ENCODE measurements at places on chromosomes 11 and 22.

DNA sequence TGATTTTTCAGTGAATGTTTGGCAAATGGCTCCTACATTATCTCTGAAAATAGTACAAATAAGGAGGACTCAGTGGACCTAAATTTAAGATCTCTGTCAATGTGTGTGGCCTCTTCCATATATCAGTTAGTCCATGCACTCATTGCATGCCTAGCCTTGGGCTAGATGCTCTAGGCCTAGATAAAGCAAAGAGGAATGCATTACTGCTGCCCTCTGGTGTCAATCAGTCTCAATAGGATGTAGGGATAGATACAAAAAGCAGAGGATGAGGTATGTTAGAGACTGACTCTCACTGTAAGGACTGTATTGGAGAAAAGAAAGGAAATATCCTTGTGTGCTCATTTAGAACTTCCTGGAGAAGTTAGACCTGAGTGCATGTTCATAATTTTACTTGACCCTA is 42.0 kb downstream of the MS4A2 start:
- no peak for DNase-seq

DNA sequence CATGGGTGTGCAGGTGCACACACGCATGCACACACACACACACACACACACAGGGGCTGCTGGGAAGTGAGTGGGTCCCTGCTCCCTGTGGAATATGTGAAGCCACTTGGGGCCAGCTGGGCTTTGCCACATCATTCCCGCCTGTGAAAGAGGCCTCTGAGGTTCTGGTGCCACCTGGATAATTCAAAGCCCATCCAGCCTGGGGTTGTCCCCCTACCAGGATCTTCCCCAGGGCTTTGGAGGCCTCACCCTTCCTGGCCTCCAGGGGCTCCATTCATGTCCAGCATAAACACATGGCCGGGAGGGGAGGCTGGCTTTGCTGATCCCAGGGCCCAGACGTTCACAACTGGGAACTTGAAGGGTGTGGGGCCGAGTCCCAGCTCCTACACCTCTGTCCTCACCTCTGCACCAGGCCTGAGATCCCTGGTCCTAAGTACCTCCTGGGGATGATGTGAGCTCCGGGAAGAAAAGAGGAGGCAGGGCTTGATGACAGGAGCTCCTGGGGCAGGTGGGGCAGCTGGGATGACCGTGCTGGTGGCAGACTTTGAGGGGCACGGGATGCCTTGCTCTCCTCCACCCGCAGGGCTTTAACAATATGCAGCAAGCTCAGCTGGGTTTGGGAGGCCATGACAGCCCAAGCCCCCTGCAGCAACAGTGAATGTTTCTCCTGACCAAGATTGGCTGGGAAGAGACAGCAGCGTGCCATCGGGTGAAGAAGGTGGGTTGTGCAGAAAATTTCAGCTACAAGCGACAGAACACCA is 14.2 kb downstream of the LINC01488 start:
- DNase-seq = no peak

DNA sequence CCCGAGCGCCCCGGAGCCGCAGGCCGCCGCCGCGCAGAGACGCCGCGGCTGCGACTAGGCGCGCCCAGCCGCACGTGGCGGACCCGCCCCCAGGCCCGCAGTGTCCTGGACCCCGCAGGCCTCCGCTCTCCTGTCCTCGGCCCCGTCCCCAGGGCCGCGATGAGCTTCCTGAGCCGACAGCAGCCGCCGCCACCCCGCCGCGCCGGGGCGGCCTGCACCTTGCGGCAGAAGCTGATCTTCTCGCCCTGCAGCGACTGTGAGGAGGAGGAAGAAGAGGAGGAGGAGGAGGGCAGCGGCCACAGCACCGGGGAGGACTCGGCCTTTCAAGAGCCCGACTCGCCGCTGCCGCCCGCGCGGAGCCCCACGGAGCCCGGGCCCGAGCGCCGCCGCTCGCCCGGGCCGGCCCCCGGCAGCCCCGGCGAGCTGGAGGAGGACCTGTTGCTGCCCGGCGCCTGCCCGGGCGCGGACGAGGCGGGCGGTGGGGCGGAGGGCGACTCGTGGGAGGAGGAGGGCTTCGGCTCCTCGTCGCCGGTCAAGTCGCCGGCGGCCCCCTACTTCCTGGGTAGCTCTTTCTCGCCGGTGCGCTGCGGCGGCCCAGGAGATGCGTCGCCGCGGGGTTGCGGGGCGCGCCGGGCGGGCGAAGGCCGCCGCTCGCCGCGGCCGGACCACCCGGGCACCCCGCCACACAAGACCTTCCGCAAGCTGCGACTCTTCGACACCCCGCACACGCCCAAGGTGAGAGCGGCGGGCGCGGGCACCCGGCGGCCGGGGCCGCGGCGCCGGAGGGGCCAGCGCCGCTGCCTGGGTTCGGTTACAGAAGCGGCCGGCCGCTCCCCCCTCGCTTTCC is 528 bp downstream of the WEE1 start:
- no peak for DNase-seq

GRCh38 chr11:131739243-131739882 is 368.9 kb downstream of the NTM start:
- no peak for DNase-seq

- no peak for DNase-seq
Observed at GRCh38 chr11:64679846-64680245, 43.2 kb downstream of the NRXN2 start.

DNA sequence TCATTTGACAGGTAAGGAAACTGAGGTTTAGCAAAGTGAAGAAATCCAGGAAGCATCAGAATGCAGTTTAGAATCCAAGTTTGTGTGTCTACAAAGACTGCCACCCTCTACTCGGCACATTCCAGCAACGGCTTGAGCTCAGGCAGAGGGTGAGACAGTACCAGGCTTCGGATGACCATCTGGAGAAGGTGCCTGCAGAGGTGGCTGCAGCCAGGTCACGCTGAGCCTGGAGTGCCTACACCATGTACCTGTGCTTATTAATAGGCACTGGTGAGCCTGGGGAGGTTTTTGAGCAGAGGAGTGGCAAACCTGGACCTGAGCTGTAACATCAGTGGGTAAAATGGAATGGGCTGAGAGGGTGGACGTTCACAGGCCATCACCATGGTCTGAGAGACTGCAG is 4.7 kb downstream of the FXYD6 start:
- no peak for DNase-seq

- no peak for DNase-seq
Observed at GRCh38 chr11:34522188-34522587, 8.6 kb upstream of the ELF5 start.

DNA sequence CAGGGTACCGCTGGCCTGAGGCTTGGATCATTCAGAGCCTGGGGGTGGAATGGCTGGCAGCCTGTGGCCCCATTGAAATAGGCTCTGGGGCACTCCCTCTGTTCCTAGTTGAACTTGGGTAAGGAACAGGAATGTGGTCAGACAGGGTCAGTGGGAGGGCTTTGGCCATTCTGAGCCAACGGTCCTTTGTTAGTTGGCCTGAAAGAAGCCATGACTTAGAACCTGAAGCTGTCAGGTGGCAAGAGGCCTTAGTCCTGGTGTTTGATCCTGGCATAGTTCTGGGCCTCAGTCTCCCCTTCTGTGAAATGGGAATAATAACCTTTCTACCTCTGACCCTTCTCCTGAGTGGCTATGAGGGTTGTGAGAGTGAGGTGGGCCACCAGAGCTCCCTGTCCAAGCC is 8.3 kb downstream of the PGAP2 start:
- DNase-seq = no peak

GRCh38 chr11:8020244-8020597 is 33.1 kb downstream of the EIF3F start:
- no peak for DNase-seq

DNA sequence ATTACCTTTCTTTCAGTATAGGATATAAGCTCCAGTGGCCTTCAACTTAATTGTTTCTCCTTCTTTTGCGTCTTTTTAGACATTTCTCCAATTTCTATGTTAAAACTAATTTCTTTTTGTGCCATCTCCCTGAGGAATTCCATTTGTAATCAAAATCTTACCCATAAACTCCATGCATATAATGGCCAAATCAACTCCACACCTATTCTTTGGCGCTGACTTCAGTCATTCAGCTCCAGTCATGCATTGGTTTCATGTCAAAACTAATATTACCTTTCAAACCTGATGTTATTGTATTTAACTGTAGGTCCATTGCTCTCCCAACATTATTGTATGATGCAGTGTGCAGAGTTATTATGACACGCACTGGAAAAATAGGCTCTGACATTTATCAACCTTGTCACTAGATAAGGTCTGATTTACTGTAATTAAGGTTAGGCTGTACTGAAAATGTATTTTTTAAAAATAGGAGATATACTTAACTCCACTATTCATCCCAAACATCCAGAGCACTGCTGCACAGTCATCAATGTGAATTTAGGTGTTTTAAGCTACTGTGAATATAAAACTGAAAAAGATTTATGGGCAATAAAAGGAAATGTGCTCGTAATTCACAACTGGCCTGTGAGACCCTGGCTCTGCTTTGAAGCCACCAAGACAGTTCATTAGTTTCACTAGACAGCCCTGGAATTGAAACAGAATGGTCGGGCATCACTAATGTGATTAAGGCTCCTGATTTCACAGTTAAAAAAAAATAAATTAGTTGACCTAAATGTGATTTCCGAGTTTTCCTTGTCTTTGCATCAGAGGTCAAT is 180.6 kb upstream of the GRIA4 start:
- DNase-seq = no peak

DNA sequence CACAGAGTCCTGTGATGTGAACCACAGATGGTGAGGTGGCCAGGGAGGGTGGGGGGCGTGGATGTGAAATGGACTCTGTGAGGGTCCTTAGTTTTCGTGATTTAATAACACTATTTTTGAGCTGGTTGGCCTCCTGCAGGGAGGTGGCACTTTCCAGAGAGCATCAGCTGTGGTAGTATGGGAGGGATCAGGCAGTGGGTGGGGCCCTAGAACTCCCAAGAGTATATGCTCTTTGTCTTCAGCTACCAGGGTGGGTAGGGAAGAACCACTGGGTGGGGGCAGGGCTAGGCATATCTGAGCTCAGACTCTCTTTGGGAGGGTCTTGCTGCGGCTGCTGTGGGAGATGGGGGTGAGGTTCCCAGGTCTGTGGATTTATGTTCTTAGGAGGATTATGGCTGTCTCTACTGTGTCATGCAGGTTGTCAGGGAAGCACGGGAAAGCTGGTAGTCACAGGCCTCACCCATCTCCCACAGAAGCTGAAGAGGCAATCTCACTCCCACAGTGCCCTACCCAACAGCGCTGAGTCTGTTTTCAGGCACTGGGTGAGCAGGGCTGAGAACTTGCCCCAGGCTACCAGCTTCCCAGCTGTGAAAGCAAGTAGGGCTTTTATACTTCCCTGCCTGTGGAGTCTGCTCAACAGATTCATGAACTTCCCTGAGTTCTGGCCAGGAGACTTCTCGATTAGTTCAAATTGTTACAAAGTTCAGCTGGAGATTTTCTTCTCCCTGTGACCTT is 47.9 kb upstream of the SNX19 start:
- DNase-seq = no peak

DNA sequence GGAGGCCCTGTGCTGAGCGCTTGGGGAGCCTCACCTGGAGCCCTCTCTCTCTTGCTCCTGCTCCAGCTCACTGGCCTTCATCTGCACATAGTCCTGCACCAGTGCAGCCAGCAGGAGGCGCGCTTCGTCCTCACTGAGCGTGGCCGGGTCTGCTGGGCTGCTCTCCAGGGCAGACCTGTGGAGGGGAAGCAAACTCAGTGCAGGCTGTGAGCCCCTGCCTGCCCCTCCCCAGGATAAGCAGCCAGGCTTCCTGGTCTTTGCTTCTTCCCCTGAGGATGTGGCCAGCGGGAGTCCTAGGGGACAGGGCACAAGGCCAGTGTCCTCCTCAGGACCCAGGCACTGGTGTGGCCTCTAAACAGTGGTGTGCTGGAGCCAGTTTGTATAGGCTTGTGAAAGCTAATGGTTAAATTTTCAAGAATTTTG is 2.2 kb downstream of the CALCA start:
- peak; percentile 46 for DNase-seq

- no peak for DNase-seq
Observed at GRCh38 chr11:22577854-22578253, 47.8 kb downstream of the FANCF start.

GRCh38 chr11:721741-722345 is 15.8 kb downstream of the EPS8L2 start:
- no peak for DNase-seq

GRCh38 chr11:12212174-12212820 is 101.9 kb downstream of the MICAL2 start:
- DNase-seq = no peak

GRCh38 chr11:27931770-27932169 is 176.2 kb downstream of the KIF18A start:
- DNase-seq = no peak

- no peak for DNase-seq
Observed at GRCh38 chr11:110715541-110715940, 3.3 kb upstream of the ARHGAP20 start.

DNA sequence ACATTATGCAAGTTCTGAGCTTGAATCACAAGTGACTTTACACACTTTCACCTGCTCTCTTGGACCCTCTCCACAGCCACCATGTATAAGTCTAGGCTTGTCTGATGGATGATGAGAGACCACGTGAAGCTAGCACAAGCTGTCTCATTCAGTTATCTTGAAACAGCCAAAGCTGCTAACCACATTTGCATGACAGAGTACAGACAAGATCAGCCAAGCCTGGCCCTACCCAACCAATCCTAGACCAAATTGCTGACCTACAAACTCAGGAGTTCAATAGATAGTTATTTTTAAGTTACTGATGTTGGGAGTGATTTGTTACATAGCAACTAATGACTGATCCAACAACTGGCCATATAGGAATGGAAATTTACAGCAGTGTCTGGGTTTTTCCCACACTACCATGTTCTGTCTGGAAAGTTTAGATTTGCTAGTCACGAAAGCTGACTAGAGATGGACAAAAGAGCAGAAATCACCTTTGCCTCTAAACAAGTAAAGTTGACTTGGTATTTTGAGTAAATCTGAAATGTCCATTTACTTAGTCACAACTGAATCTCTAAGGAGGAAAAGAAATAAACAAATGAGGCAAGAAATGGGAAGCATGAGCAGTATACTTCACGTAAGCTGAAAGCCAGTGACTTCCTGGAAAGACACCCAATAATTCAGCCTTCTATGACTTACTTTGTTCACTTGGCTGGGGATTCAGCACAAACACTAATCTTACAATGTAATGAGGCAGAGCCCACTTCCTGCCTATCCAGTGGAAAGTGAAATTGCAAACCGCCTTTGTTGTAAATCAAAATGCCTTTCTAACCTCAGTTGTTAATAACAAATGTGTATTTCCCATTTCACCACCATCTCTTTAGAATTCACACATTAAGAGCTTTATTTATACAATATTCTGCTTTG is 101.7 kb downstream of the FAM181B start:
- DNase-seq = no peak

DNA sequence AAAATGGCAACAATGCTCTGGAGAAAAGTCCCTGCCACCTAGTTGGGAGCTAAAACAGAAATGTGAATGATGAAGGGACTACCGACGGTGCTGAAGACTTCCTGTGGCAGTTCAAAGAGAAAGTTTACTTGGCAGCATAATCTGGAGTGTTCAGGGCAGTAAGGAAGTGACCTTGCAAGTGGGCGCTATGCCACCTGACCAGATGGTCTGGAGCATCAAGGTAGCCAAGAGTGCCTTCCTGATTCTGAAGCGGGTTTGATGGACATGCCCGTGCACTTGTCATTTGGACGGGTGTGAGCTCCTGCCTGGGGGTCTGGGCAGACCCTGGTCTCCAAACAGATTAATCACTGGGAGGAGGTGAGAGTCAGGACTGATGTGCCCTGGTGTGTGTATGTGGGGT is 1.8 kb upstream of the SNX19 start:
- no peak for DNase-seq

All from stimulated activated CD4-positive, alpha-beta T cell treated with anti-CD3 and anti-CD28 coated beads, TNF-alpha, amount 100 ng/mL, for 24 hours (primary cell).